ENCODE measurements at places on chromosomes 3 and 15. TPM values are rescaled to one million over a fixed set of nuclear protein-coding genes. Genes with fewer than 3 reads are reported as not detected.

NRG4 gene
- total RNA-seq = not detected

LDHAL6B gene
- not detected for total RNA-seq

CRTC3 gene
- 6.8 TPM for total RNA-seq

VGLL3 gene
- not detected for total RNA-seq

EOMES gene
- total RNA-seq = not detected

GUCA1C gene
- total RNA-seq = not detected

HGD gene
- total RNA-seq = not detected

ZBED2 gene
- under 0.01 TPM for total RNA-seq

PRTG gene
- 1.0 TPM for total RNA-seq

HYAL1 gene
- 4.6 TPM for total RNA-seq

CEP97 gene
- 6.8 TPM for total RNA-seq

CTXN2 gene
- not detected for total RNA-seq

ANKUB1 gene
- under 0.01 TPM for total RNA-seq

CLDN18 gene
- not detected for total RNA-seq

TTC23 gene
- total RNA-seq = 12.5 TPM

ZNF860 gene
- total RNA-seq = 1.3 TPM

ANKRD63 gene
- total RNA-seq = not detected

CDCP1 gene
- 0.13 TPM for total RNA-seq

KLF15 gene
- total RNA-seq = 1.7 TPM

AMT gene
- total RNA-seq = 0.51 TPM

UCN2 gene
- not detected for total RNA-seq

RHCG gene
- total RNA-seq = not detected

GOLGA8R gene
- total RNA-seq = 0.26 TPM

A4GNT gene
- not detected for total RNA-seq

DNASE1L3 gene
- total RNA-seq = 6.4 TPM
